SJSA1 (cell line): ENCODE measurements at places on chromosomes 13 and 19. TPM values are rescaled to one million over a fixed set of nuclear protein-coding genes. Genes with fewer than 3 reads are reported as not detected.

The GPR4 gene
- total RNA-seq: not detected in 2 replicates

The EIF3K gene
- 353 and 543 TPM in 2 replicates for total RNA-seq

The SMG9 gene
- total RNA-seq: 9.4 and 29.9 TPM in 2 replicates

The CALM3 gene
- 232 and 272 TPM in 2 replicates for total RNA-seq

The ZNF283 gene
- total RNA-seq: 6.6 and 11.1 TPM in 2 replicates

The LYL1 gene
- not detected in 2 replicates for total RNA-seq

The KLHL1 gene
- not detected in 2 replicates for total RNA-seq

The STOML3 gene
- total RNA-seq: not detected in 2 replicates

The SERPINE3 gene
- not detected in 2 replicates for total RNA-seq
